ENCODE measurements at places on chromosomes 7 and 10.

DNA sequence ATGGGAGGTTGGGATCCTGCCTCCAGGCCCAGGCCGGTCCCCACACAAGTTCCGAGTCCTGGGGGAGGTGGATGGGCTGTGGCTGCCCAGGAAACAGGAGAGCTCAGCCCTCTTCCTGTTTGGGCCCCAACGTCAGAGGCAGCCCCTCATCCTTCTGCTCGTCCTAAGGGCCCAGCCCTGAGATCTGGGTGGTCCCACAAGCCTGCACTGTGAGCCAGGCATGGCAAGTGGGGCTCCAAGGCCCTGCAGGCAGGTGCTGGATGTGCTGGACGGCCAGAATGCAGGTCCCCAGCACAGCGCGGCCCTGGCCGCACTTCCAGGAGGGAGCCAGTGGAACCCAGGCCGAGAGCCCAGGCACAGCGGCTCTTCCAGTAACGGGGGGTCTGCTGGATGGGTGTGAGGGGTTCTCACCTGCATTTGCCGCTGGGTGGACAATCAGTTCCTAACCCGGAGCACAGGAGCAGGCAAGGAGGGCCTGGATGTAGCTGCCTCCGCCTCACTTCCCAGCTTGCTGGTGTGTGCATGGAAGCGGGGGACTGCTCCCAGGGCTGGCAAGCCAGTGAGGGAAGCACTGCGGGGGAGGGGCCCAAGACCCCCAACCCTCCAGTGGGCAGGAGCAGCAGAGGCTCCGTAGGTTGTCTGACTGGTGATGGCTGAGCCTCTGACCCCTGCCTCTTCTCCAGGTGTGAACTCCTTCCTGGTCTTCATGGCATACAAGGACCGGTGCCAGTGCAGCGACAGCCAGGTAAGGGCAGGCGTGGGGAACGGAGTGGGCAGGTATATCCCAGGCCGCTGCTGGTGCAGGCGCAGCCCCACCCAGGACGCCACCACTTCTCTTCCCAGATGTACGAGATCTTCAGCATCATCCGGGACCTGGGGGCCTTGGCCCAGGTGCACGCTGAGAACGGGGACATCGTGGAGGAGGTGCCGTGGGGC lies 9.7 kb downstream of the DPYSL4 start:
- no peak for DNase-seq

GRCh38 chr10:72097448-72098300 lies 9.3 kb upstream of the SPOCK2 start:
- peak; percentile 97 for DNase-seq

DNA sequence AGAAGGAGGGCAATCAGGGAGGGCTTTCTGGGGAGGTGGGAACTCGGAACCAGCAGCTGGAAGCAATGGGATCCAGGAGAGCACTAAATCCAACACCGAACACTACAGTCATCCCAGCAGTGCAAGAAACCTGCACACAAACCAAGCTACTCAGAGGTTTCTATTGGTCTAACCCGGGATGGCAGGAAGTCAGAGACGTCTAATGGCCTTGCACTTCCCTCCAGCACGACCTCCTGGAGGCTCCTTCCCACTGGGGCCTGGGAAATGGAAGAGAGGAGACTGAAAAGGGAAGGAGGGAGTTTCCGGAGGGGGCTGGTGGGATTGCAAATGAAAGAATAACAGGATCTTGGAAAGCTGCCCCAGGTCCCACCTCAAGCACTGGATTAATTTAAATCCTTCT lies 56.3 kb downstream of the TEX36 start:
- no peak for DNase-seq

DNA sequence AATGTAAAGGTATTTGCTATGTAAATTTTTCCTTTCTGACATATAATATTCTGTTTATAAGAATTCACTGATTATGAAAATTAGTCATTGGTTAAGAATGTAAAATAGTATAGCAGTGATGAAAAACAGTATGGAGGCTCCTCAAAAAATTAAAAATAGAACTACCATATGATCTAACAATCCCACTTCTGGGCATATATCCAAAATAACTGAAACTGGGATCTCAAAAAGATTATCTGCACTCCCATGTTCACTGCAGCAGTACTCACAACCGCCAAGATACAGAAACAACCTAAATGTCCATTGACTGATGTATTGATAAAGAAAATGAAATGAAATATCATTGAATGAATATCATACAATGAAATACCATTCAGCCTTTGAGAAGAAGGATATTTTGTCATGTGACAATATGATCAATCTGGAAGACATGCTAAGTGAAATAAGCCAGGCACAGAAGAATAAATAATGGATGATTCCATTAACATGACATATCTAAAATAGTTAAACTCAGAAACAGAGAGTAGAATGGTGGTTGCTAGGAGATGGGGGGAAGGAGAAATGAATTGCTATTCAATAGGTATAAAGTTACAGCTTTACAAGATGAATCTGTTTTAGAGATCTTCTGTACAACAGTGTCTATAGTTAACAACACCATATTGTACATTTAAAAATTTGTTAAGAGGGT lies 14.0 kb downstream of the C10orf88 start:
- DNase-seq = peak; percentile 84

DNA sequence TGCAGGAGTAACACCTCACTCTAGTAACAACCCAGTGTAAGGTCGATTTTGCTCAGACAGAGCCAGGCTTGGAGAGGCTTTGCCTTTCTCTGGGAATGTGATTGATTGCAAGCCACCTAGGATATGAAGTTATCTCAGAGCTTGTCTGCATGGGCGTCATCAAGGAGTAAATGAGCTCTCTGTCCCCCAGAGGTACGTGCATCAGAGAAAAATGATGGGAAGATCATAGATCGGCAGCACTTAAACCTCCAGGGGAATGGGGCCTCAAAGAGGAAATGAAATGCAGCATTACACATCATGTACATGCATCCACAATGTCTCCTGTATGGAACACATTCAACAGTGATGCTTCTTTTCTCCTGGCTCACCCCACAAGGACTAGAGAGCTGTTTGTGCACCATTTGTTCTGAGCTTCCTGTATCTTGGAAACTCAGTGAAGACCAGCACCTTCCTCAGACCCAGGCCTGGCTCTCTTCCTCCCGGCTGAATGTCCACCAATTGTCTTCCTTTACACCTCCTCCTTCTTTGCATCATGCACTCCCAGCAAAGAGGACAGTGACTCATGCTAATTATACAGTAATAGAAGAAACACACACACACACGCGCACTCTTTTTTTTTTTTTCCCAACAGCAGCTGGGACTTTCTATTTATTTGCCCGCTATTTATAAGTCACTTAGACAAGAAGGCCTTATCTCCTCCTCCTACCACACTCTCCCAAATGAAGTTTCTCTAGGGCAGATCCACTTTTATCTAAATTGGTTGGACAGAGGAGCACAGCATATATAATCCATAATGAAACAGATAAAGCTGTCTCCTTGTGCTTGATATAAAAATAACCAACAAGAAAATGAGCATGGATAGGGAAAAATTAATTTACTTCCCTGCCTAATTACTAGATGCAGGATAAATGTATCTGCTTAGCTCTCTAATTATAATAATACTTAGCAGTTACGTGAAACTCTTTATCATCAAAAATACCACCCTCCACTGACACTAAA lies 990.7 kb downstream of the CCSER2 start:
- no peak for DNase-seq

GRCh38 chr7:12759151-12759550 lies 71.7 kb downstream of the ARL4A start:
- no peak for DNase-seq

DNA sequence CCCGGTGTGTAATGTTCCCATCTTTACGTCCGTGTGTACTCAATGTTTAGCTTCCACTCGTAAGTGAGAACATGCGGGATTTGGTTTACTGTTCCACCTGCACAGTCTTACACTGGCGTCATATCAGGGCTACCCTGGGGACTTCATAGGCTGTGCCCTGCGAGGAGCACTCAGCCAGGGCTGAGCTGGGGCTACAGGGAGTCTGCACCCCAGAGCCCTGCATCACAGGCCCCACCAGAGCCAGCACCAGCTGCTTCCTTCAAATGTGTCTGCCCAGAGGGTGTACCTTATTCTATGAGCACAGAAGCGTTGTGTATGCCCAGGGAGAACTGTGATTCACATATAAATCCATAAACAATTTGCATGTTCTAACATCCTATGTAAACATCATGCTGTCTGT lies 277.1 kb downstream of the TCERG1L start:
- no peak for DNase-seq

DNA sequence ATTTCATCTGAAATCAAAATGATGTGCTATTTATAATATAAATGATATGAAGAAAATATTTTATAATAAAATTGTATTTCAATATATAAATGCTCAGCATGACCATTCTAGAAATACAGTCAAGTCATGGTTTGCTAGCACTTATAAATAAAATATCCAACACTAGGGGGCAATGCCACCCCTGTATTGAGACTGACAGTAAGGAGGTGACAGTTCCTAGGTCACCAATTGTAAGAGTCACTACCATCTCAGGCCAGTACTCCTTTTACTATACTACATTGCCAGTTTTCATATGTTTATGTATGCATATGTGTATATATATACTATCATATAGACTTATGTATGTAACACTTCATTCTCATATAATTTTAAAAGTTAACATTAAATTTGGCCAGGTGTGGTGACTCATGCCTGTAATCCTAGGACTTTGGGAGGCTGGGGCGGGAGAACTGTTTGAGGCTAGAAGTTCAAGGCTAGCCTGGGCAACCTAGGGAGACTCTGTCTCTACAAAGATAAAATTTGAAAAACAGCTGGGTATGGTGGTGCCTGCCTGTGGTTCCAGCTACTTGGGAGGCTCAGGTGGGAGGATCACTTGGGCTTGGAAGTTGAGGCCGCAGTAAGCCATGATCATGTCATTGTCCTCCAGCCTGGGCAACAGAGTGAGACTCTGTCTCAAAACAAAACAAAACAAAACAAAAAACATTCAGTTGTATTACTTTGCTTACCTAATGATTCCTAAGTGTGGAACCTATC lies 2.4 kb upstream of the CNOT4 start:
- peak; percentile 73 for DNase-seq

DNA sequence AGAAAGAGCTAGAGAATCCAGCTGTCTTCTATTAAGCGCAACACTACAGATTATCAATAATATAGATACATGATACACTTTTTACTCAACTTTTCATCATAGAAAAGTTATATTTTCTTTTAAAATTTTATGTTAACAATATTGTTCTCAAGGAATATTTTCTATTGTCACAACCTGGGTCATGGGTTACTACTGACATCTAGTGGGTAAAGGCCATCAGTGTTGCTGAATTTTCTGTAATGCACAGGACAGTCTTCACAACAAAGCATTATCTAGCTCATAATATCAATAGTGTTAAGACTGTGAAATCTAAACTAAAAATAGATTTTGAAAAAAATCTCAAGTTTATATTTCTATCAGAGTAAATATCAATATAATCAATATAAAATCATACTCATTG lies 209.8 kb downstream of the ZNF33B start:
- DNase-seq = peak; percentile 11
